ENCODE measurements at places on chromosomes 1 and 21. TPM values are rescaled to one million over a fixed set of nuclear protein-coding genes. Genes with fewer than 3 reads are reported as not detected.

The BGLAP gene
- total RNA-seq: 3.4 TPM

The GREM2 gene
- total RNA-seq: 7.8 TPM

The YTHDF2 gene
- 113 TPM for total RNA-seq

The FAM167B gene
- 1.1 TPM for total RNA-seq

The PCSK9 gene
- total RNA-seq: 60.0 TPM
